Activated naive CD8-positive, alpha-beta T cell treated with anti-CD3 and anti-CD28 coated beads, Interleukin-2, amount 10 ng/mL, durations not matched to agents 7 days and 5 days (primary cell): ENCODE measurements at places on chromosomes 7 and 10. TPM values are rescaled to one million over a fixed set of nuclear protein-coding genes. Genes with fewer than 3 reads are reported as not detected.

DNA sequence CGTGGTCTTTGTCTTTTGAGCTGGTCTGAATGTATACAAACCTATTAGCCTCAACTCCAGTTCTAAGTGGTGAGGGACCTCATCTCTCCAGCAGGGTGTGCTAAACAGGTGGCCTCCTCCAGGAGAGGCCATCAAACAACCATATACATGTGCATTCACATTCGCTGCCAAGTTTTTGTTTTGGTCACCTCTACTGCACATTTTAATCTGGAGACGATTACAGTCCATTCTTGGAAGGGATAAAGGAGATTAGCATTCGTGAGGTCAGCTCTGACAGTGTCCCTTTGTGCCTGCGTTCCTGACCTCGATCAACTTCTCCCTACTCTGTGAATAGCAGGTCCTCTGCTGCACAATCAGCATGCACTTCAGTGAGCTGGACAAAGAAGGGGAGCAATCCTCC is 60.8 kb downstream of the RHOBTB1 start:
- H3K4me1 ChIP-seq = no peaks in the 10 kb centered on the region
- DNase-seq = no peak
- H3K27me3 ChIP-seq = no peaks in the 10 kb centered on the region
- H3K36me3 ChIP-seq = no peaks in the 10 kb centered on the region
- H3K4me3 ChIP-seq = no peak overlapping the region

- H3K27ac ChIP-seq = no peak overlapping the region
- H3K36me3 ChIP-seq = peaks cover 12% of the 10 kb centered on the region
- DNase-seq = no peak
- H3K4me1 ChIP-seq = peaks cover 6% of the 10 kb centered on the region
- H3K4me3 ChIP-seq = no peak overlapping the region
These were observed 33.4 kb upstream of the C1GALT1 start for GRCh38 chr7:7148798-7149481.

The TET1 gene
- 4.1 TPM for total RNA-seq

- DNase-seq = no peak
- H3K27me3 ChIP-seq = peaks cover 5% of the 10 kb centered on the region
- H3K4me1 ChIP-seq = no peaks in the 10 kb centered on the region
- no peak overlapping the region for H3K4me3 ChIP-seq
- no peak overlapping the region for H3K27ac ChIP-seq
- no peaks in the 10 kb centered on the region for H3K36me3 ChIP-seq
These were observed 221.6 kb downstream of the DGKI start for GRCh38 chr7:137625197-137625596.

- no peak overlapping the region for H3K4me3 ChIP-seq
- DNase-seq = no peak
- H3K4me1 ChIP-seq = no peaks in the 10 kb centered on the region
These were observed 21.9 kb downstream of the LRRC17 start for GRCh38 chr7:102934701-102935100.

The SRRM3 gene
- total RNA-seq = not detected

DNA sequence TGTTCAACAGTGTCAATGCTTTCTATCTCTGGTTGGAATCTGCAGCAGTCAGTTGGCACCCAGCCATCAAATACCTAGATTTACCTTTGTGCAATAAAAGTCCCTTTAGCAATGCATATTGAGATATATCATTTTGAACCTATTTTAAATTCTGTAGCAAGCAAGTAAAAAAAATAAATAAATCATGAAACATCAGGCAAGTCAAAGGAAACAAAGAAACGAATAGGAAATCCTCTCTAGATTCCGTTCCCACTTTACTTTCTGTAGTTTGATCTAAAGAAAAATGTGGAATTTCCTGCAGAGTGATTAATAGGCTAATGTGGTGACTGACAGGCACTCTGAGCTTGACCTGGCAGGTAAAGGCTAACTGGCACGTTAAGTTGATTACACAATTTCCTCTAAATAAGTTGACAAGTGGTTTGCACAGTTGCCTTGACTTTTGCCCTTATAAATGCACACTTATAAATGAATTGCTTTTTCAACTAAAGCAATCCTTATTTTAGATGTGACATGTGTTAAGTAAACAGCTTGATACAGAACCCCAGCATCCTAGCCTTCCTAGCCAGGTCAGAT is 208.1 kb upstream of the TCF7L2 start:
- H3K27me3 ChIP-seq = no peaks in the 10 kb centered on the region
- DNase-seq = no peak

DNA sequence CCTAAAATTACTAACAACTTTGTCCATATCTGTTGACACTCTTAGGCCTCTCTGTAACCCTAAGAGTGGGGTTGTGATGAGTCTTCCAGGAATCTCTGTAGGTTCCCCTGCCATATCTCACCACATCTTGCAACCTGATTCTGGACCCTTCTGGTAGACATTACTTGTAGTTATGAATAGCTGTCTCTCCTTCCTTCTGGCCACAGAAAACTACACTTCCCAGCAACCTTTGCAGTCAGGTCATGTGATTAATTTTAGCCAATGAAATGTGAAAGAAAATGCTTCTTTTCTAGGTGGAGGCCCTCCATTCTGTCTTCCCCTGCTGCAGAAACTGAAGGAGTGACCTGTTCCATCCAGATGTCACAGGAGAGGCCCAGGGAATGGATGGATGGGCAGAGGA is 147.6 kb upstream of the AOAH start:
- DNase-seq = no peak
- no peaks in the 10 kb centered on the region for H3K27me3 ChIP-seq
- peaks cover 61% of the 10 kb centered on the region for H3K36me3 ChIP-seq
- peaks cover 12% of the 10 kb centered on the region for H3K4me1 ChIP-seq

GRCh38 chr7:42236976-42237810 is at the start of gene GLI3:
Gene GLI3, minus strand, starts transcription at chr7:42237209. Its CDS starts 13,956 bp downstream, at chr7:42223253.
- DNase-seq = peak; percentile 42
- H3K27me3 ChIP-seq = peaks cover 77% of the 10 kb centered on the region
- peaks cover 9% of the 10 kb centered on the region for H3K4me1 ChIP-seq
- peak within 1 kb of the TSS; percentile 89 for H3K4me3 ChIP-seq

GRCh38 chr10:118732245-118733165 is 22.3 kb downstream of the CACUL1 start:
- DNase-seq = no peak
- H3K36me3 ChIP-seq = peaks cover 3% of the 10 kb centered on the region
- H3K27ac ChIP-seq = peak overlapping the region; percentile 82

DNA sequence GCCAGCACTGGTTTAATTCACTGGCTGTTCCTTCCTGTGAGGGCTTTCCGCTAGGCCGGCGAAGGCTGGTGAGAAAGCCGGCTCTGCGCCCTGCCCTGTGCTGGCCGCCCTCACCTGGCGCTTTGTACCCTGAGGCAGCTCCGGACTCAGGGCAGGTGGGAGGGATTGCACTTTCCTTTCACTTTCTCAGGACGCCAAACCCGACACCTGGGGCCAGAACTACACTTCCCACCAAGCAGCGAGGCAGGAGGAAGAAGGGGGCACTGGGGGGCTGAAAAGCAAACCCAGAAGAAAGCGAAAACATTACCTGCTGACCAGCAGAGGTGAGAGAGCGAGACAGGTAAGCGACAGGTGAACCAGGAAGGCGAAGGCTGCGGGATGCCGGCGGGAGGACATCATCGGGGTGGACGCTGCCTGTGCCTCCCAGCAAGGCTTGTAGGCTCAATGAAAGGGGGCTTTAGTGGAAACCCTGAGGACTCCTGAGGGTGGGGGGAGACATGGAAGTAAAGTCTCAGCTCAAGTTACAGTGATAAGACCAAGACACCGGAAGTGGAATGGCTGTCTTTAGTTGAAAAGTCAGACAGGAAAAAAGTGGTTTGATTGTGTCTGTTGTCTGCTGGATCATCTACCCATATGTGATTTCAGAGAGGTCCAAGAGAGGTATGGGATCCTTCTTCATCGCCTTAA is at the start of gene RAB19:
RAB19 (plus strand) TSS at position 181 of the 687 bp plus-strand sequence. CDS start 3,589 bp downstream, outside the sequence.
- peak; percentile 68 for DNase-seq
- H3K4me3 ChIP-seq = peak within 1 kb of the TSS; percentile 96
- H3K27ac ChIP-seq = peak within 1 kb of the TSS; percentile 99
- H3K27me3 ChIP-seq = no peaks in the 10 kb centered on the region
- H3K36me3 ChIP-seq = peaks cover 16% of the 10 kb centered on the region

- no peak overlapping the region for H3K4me3 ChIP-seq
- H3K4me1 ChIP-seq = peaks cover 26% of the 10 kb centered on the region
- H3K27me3 ChIP-seq = no peaks in the 10 kb centered on the region
These were observed 9.2 kb downstream of the SGMS1 start for GRCh38 chr10:50614444-50615137.

GRCh38 chr10:129438024-129438423 is 29.0 kb upstream of the MGMT start:
- no peak overlapping the region for H3K27ac ChIP-seq
- H3K27me3 ChIP-seq = no peaks in the 10 kb centered on the region
- no peak overlapping the region for H3K4me3 ChIP-seq
- H3K4me1 ChIP-seq = no peaks in the 10 kb centered on the region

- H3K36me3 ChIP-seq = peaks cover 5% of the 10 kb centered on the region
- H3K4me3 ChIP-seq = no peak overlapping the region
- H3K27me3 ChIP-seq = no peaks in the 10 kb centered on the region
- DNase-seq = no peak
These were observed 7.6 kb downstream of the AEBP1 start for GRCh38 chr7:44111761-44112160.

DNA sequence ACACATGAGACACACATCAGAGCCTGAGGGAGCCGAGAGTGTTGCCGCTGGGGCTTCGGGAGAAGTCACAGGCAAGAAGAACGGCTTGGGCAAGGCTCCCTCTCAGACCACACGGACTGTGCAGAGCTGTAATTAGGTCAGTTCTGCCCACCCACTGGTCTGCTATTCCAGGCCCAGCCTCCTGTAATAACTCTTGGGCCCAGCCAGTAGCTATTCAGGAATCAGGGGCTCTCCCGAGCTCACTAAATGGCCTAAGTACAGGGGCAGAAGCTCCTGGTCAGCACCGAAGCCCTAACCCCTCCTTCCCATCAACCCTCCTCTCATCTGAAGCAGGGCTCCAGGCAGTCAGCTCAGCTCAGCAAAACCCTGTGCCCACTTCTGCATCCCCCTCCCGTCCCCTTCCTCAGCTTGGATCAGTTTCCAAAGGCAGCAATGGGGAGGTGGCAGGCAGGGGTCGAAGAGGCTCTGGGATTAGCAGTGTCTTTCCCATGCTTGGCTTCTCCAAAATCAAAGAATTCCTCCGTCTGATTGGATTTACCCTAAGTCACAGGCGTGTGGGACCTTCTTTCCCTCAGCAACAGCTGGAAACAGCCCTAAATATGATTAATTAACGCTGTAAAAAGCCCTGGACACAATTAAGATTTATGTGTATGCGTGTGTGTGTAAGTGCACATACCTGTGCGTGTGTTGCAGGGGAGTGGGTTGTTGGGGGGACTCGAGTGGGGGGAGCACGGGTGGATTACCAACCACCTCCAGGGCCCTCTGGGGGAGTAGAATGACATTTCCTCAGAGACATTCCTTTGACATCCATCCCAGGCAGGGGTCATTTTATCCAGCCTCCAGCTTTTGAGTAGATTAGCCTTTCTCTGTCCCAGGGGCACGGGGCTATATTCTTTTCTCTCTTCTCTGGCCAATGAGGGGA is 48.4 kb upstream of the BTRC start:
- DNase-seq = no peak
- peaks cover 2% of the 10 kb centered on the region for H3K4me1 ChIP-seq

The TRPV5 gene
- not detected for total RNA-seq

DNA sequence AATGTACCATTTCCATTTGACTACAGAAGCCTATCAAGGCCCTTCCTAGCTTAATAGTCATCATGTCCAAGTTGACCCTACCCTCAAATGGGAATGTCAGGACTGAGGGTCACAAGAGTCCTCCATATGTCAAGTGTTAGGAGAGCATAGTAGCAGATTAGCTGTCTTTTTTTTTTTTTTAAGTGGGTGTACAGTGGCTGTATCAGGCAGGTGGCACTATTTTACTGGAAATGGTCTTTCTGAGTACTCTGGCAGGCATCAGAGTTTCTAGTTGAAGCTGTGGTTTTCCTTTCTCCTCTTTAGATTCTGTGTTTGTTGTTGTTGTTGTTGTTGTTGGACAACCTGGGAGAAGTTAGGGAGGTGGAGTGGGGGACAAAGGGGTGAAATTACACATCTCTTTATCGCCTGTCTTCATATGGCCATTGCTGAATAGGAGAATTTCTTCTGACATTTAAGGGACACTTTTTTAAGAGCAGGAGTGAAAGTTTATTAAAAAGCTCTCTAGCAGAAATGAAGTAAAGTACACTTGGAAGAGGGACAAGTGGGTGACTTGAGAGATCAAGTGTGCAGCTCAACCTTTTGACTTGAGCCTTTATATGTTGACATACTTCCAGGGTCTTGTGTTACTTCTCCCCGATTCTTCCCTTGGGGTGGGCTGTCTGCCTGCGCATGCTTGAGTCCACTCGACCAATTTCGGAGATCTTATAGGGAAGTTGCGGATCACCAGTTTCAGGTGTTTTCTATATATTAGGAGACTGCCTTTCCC is 104.1 kb upstream of the FOXP2 start:
- no peak for DNase-seq
- no peaks in the 10 kb centered on the region for H3K36me3 ChIP-seq
- no peak overlapping the region for H3K27ac ChIP-seq
- no peaks in the 10 kb centered on the region for H3K4me1 ChIP-seq

The KIAA1549 gene
- total RNA-seq = 1.1 TPM
